Activated naive CD8-positive, alpha-beta T cell treated with anti-CD3 and anti-CD28 coated beads for 36 hours (primary cell): ENCODE measurements at places on chromosomes 3 and 15. TPM values are rescaled to one million over a fixed set of nuclear protein-coding genes. Genes with fewer than 3 reads are reported as not detected.
A peak's percentile ranks its signal among the peaks of the same experiment; 100 is the strongest.

The HYAL1 gene
- total RNA-seq, result 0.35 TPM

DNA sequence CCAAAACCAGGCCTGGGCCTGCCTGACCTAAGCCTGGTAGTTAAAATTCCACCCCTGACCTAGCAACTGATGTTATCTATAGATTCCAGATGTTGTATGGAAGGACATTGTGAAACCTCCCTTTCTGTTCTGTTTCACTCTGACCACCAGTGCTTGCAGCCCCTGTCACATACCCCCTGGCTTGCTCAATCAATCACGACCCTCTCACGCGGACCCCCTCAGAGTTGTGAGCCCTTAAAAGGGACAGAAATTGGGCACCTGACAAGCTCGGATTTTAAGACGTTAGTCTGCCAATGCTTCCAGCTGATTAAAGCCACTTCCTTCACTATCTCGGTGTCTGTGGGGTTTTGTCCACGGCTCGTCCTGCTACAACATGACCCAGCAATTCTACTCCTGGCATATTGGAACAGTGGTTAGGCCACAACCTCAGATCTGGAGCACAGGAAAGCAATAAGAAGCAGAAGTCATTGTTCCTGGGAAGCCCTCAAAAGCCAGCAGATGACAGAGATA is 36.7 kb upstream of the LHFPL4 start:
- no peak for DNase-seq
- no peak overlapping the region for H3K27ac ChIP-seq
- H3K4me1 ChIP-seq, result no peaks in the 10 kb centered on the region
- H3K4me3 ChIP-seq, result no peak overlapping the region

The BCHE gene
- not detected for total RNA-seq

DNA sequence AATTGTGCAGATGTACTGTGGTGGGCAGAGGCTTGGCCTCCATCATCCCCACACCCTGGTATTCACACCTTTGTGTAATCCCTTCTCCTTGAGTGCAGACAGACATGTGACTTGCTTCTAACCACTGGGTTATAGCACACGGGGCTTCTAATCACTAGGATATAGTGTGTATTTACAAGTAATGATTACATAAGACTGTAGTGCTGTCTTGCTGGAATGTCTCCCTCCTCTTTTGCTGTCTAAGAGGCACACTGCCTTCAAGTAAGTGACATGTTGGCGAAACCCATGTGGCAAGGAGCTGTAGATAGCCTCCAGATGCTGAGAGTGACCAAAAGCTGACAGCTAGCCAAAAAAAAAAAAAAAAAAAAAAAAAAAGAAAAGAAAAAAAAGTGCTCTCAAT is 542.7 kb upstream of the MDFIC2 start:
- no peaks in the 10 kb centered on the region for H3K36me3 ChIP-seq
- DNase-seq, result no peak
- no peak overlapping the region for H3K4me3 ChIP-seq
- H3K4me1 ChIP-seq, result peaks cover 27% of the 10 kb centered on the region
- H3K27me3 ChIP-seq, result peaks cover 3% of the 10 kb centered on the region
- H3K27ac ChIP-seq, result no peak overlapping the region

DNA sequence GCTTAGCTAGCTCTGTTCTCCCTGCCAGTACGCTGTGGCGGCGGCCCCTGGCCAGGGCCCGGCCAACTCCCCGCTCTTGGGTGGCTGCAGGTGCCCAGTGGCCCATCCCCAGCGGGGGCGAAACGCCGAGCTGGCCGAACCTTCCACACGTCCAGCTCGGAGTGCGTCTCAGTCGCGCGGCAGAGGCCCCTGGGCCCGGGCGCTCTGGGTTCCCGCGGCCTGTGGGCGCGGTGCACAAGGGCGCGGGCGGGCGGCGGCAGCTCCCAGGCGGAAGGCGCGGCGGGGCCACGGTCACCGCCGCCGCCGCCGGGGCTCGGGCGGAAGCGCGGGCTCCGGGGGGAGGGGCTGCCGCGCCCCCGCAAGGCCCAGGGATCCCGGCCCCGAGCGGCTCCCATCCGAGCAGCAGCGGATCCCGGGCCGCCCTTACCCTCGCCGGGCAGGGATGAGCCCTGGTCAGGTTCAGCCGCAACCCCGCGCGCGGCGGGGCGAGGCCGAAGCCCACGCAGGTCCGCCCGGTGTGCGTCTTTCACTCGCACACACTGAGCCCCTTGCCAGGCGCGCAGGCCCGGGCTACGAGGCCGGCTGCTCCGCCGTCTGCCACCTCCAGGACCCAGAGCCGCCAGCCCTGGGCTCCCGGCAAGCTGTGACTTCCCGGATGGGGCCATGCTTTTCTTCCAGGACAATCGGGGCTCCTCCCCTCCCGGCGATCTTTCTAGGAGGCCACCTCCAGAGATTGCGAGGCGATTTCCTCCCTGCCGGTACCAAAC is 54.2 kb downstream of the CCDC54 start:
- peaks cover 14% of the 10 kb centered on the region for H3K4me1 ChIP-seq
- peak overlapping the region; percentile 83 for H3K4me3 ChIP-seq
- DNase-seq, result peak; percentile 52
- H3K27ac ChIP-seq, result peak overlapping the region; percentile 84
- H3K36me3 ChIP-seq, result no peaks in the 10 kb centered on the region
- peaks cover 27% of the 10 kb centered on the region for H3K27me3 ChIP-seq
